ENCODE measurements at places on chromosomes 4 and X.

DNA sequence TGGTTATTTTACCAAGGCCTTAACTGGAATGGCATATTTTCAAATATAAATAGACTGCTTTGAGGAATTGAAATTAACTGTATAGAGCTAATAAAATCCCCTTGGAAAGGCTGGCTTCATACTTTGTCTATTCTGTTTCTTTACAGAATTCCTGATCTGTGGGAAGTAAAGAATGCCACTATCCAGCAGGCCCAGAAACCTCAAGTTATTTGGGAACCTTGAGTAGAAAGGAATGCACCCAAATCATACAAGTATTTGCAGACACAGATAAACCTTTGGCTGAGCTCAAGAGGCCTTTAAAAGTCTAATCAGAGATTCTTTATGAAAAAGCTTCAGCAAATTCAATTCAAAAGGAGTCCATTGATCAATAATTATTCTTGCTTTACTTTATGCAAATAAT lies 975.7 kb upstream of the PABPC4L start:
- no peak for DNase-seq

DNA sequence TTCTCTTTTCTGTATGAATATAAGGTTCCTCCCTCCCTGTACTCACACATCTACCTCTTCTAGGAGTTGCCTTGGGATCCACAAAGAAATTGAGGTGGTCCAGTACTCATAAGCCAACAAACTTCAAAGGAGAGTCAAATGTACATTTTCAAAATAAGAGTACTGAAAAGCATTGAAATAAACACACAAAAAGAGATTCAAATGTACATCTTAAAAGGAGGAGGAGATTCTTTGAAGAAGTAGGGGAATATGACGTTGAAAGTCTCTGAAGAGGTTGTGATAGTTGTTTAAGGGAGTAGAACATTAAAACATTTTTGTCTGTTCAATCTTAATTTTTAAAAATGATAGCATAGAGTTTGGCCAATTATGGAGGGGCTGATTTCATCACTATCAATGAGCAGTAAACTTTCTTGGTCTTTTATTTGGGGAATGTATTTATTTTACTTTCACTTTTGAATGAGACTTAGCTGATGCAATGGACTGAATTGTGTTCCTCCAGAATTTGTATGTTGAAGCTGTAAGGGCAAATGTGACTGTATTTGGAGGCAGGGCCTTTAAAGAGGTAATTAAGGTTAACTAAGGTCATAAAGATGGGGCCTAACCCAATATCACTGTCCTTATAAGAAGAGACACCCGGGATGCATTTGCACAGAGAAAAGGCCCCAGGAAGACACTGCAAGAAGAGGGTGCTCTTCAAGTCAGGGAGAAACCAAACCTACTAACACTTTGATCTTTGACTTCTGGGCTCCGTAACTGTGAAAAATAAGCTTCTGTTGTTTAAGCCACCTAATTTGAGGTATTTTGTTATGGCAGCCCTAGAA lies 226.3 kb upstream of the PGRMC2 start:
- DNase-seq, result no peak

GRCh38 chrX:46620505-46620904 lies 46.9 kb downstream of the CHST7 start:
- DNase-seq, result no peak

DNA sequence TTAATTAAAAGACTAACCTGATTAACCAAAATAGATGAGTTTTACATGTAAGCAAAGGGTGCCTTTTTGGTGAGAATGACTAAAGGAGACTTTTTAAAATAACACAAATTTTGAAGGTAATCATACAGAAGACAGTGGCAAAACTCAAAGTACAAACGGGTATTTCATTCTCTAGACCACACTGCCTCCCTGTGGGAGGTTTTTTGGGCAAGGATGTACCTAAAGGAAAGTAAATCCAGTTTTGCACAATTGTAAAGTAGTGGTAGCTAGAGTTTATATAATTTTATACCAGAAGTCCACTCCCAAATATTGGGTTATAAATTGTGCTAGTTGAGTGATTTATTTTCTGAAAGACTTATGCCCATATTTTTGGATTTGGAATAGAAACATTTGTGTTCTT lies 201.0 kb downstream of the PAPSS1 start:
- no peak for DNase-seq

GRCh38 chr4:20019310-20020015 lies 232.2 kb upstream of the SLIT2 start:
- DNase-seq, result no peak

- no peak for DNase-seq
Observed at GRCh38 chr4:163180090-163180489, 13.4 kb upstream of the NAF1 start.

- no peak for DNase-seq
Observed at GRCh38 chr4:146054676-146055075, 116.1 kb upstream of the ZNF827 start.

DNA sequence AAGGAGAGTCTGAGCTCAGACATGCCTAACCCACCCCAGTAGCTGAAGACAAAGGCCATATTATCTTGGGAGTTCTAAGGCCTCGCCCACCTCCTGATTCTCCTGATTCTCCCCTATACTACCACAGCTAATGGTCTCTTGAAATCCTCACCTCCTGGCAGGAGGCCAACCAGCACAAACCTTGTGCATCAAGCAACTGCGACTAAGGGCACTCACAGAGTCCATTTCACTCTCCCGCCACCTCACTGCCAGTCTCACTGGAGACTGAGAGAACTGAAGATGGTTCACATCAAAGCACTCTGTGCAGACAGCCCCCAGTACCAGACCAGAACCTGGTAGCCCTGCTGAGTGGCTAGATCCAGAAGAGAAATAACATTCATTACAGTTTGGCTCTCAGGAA lies 102.1 kb upstream of the KLF8 start:
- DNase-seq, result no peak

DNA sequence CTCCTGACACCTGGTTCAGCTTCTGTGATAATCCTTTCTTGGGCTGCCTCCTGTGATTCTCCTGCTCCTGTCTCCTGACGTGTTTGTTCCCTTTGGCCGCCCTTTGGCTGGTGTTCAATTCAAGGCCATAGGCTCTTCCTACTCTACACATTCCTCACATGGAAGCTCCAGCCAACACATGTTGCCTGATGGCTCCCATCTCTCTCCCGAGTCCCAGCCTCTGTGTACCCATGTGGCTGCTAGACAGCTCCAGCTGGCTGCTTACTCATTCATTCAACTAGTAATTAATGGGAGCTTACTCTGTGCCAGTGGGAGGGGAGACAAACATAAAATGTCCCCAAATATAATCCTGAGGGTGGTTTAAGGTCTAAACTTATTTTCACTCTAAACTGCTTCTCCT lies 9.2 kb upstream of the MED28 start:
- DNase-seq, result no peak

DNA sequence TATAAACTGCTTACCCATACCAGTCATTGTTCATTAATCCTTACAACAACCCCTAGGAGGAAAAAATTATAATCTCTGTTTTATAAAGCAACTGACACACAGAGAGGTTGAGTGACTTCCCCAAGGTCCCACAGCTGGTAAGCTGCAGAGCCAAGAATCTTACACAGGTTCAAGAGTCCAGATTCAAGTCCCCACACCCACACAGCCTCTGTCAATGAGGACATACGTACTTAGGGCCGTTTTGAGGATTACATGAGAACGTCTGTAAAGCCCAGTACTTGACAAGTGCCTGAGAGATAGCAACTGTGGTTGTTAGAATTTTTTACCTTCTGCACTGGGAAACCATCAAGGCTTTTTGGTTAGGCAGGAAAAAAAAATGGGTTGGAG lies 556 bp upstream of the SLC25A43 start:
- DNase-seq, result no peak

DNA sequence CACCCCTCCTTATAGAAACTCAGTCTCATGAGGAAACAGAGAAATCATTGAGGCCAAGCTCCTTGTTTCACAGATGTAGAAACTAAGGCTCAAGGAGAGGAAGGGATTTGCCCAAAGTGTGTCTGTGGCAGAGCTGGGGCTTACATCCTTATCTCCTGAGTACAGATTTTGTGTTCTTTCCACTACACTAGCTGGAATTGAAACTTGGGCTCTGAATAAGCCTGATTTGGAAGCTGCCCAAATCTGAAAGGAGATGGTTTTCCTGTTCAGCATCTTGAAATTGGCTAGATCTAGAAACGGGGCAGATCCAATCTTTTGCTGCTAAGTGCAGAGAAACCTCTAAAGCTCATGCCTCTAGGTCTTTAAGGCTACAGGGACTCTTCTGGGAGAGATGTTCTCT lies 24.3 kb downstream of the AWAT2 start:
- no peak for DNase-seq

- DNase-seq, result no peak
Observed at GRCh38 chr4:3374667-3375066, 67.1 kb upstream of the HGFAC start.

GRCh38 chrX:11212741-11213140 lies 80.5 kb upstream of the AMELX start:
- no peak for DNase-seq

DNA sequence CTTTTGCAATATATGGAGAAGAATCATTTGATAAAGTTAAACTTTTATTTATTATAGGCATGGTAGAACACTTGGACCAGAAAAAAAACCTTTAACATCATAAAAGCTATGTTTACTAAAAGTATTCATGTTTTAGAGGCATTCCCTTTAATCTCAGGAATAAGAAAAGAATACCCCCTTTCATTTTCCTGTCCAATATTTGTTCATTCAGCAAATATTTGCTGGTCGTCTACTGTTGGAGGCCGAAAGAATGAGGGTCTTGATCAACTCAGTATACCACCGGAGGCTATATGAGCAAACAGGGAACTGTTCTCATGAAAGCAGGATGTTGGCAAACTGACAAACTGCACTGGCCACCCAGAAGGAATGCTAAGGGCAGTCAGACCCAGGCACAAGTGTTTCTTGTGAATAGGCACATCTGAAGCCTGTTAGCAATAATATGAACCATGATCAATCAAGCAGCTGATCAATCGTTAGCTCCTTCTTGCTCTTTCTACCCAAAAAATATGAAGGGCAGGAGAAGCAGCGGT lies 480.8 kb upstream of the FAT1 start:
- no peak for DNase-seq

DNA sequence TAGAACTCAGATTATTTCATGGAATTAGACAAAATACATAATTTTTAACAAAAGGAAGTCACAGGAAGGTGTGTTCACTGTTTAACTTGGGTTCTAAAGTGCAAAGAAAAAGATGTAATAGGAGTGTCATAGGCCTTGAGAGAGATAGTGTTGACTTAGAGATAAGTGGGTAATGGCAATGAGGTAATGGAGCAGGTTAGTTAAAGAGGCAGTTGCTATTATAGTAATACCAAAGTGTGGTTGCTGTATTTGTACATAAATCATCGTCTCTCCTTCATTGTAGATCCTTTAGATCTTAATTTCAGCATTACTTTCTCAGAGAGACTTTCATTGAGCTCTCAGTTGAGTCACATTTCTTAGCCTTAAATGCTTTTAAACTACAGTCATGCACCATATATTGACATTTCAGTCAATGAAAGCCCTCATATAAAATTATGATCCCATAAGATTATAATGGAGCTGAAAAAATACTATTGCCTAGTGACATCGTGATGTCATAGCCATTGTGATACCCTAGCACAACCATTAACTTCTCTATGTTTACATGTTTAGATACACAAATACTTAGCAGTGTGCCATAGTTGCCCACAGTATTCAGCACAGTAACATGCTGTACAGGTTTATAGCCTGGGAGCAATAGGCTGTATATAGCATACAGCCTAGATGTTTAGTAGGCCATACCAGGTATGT lies 245.4 kb downstream of the ADGRL3 start:
- DNase-seq, result no peak

DNA sequence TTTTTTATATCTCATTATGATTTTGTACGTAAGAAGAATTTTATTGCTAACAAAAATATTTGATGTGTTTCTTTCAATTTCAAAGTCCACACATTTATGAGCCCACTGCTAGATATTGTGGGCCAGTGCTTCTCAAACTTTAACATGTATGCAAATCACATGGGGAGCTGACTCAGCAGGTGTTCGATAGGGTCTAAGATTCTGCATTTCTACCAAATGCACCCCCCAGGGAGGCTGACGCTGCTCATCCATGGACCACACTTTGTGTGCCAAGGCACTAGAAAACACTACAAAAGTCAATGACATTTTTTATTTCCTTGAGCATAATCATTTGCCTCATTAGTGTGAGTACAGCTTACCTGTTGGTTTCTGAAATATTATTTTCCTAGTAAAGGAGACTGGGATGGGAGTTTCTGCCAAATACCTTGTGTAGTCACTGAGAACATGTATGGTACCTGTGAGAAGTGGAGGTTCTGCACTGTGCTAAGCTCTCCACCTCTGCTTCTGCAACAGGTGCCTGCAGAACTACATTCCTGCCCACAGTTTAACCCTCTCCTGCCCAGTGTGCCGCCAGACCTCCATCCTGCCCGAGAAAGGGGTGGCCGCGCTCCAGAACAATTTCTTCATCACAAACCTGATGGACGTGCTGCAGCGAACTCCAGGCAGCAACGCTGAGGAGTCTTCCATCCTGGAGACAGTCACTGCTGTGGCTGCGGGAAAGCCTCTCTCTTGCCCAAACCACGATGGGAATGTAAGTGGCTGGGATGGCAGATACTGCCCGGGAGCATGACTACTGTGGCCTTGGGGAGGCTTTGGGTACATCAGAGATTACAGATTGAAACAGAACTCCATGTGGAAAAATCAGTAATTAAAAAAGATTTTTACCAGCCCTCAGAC lies 68.9 kb upstream of the MND1 start:
- DNase-seq, result no peak

DNA sequence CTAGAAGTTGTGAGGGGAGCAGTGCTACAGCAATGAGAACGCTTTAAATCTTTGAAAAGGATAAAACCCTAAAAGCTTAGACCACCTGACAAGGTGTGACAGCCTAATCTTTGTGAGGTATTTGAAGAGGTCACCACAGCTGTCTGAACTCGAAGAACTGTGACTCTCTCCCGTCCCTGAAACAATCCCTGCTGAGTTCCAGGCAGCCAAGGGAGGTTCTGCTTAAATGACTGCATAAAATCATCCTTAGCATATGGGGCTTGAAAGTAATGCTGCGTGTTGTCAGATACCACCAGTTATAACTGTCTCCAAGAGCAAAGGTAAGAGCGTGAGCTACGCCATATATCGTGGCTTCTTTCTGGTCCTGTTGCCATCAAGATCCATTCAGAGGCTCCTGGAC lies 696.3 kb downstream of the PCDH7 start:
- DNase-seq, result no peak

GRCh38 chr4:24228692-24229091 lies 338.8 kb upstream of the PPARGC1A start:
- DNase-seq, result no peak

DNA sequence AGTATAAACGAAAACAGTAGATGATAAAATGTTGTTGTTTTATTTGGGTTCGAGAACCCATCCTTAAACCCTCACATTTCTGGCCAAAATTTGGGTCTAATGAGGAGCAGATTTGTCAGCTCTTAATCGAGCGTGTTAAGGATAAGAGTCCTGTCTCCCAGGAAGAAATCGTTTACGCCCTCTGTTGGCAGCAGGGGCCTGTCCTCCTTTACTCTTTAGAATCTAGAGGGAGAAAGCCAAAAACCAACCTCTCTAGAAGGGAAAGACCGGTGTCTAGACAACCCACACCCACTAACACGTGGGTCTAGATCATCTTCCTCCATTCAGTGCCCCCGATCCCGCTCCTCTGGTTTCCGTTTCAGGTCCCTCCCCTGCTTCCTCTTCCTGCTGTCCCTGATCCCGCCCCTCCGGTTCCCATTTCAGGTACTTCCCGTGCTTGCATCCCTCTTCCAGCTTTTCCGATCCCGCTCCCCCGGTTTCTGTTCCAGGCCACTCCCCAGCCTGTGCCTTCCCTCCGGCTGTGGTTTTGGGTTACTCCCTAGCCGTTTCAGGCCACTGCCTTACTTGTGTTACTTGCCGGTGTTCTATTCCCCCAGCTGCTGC lies 339.1 kb downstream of the PAPSS1 start:
- DNase-seq, result no peak

Measured in stimulated activated CD4-positive, alpha-beta T cell treated with anti-CD3 and anti-CD28 coated beads, Interleukin-1b, Interleukin-23, amount 100 ng/mL, for 24 hours (primary cell).